ENCODE measurements at places on chromosomes 7 and 10.

DNA sequence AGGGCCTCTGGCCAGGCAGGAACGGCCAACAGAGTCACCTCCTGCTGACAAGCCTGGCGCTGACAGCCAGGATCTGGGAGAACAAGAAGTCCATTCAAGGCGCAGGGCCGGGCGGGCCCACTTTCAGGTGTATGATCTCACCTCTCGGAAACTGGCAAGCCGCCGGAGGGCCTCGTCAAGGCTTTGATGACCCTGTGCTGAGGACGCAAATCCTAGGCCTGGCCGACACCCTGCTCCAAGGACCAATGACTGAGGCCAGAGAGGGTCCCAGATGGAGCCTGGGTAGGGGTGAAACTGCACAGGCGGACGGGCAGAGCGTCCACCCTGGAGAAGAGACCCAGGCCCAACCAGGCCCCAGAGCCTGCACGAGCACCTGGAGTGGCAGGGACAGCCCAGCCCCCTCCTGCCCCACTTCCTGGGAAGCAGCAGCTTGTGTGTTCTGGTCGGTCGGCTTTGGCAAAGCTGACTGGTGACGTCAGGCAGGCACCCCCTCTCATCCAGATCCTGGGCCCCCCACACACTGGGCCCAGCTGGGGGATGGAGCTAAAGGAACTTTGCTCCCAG lies 30.6 kb downstream of the MYL10 start:
- DNase-seq: peak; percentile 74

GRCh38 chr10:130230611-130231010 lies 94.4 kb downstream of the GLRX3 start:
- no peak for DNase-seq

GRCh38 chr10:17062955-17063484 lies 66.6 kb downstream of the CUBN start:
- peak; percentile 75 for DNase-seq

DNA sequence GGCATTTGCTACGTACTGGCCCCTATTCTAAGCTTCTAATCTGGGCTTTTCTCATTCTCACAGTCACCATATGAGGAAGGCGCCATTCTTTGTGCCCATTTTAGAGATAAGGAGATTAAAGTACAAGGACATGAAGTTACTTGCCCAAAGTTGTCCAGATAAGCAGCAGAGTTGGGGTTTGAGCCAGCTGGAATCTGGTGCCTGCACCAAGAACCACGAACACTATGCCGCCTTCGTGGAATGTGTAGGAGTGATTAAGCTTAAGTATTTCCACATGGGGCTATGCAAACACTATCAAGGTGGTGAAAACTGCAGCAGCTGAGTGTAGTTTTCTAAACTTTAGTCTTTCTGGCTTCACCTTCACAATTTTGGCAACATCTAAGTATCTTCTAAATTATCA lies 342.7 kb upstream of the ETV1 start:
- no peak for DNase-seq

DNA sequence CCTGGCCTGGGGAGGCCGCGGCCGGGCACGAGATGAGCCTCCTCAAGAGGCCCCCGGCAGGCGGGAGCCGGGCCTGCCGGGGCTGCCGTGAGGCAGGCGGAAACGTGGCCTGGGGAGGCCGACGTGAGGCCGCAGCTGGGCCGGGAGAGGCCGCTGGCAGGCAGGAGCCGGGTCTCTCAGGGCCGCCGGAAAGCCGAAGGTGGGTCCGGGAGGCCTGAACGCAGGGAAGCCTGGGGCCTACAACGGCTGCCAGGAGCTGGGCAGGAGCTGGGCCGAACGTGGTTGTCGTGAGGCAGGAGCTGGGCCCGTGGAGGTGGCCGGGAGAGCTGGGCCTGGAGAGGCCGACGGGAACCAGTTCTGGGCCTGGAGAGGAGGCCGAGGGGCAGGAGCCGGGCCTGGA lies 171.9 kb downstream of the TPST1 start:
- peak; percentile 55 for DNase-seq

- DNase-seq: no peak
Observed at GRCh38 chr10:103763374-103764202, 91.8 kb downstream of the SH3PXD2A start.

DNA sequence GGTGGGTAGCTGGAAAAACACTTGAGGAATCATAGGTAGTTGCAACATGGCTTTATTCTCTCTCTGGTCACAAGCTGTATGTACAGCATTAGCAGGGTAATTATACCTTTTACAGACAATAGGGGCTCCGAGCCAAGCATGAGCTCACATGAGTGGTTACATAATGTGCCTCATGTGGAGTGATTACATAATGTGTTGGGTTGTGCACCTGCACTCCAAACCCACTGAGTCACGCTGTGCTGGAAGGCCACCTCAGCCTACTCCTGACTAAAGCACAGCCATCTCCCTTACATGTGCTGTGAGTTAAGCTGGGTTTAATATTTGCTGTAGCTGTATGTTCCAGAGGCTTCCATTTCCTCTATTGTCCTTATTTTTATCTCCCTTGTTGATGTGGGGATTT lies 348.7 kb upstream of the SEMA3C start:
- DNase-seq: no peak

- no peak for DNase-seq
Observed at GRCh38 chr10:108014145-108014901, 849.8 kb upstream of the SORCS1 start.

- DNase-seq: no peak
Observed at GRCh38 chr10:6406220-6407033, 173.6 kb downstream of the PRKCQ start.

- DNase-seq: no peak
Observed at GRCh38 chr10:69044546-69044945, 43.4 kb upstream of the SRGN start.

DNA sequence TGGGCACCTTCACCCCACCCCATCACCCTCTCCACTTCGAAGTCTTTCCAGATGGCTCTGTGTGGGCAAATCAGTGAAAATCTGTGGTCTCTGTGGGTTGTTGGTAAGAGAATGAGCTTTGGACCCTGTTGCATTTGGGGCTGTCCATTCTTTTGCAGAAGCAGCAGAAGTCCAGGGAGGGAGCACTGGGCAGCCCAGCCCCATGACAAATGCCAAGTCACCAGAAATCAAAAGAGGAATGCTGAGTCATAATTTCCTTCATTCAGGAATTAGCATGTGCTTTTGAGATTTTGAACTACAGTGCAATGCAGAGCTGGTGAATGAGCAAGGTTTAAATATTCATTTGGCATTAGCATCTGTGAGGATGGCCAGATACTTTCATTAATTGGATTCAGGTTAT lies 556.2 kb downstream of the LRMDA start:
- DNase-seq: no peak

GRCh38 chr10:71629131-71629530 lies 90.4 kb downstream of the C10orf105 start:
- DNase-seq: no peak

DNA sequence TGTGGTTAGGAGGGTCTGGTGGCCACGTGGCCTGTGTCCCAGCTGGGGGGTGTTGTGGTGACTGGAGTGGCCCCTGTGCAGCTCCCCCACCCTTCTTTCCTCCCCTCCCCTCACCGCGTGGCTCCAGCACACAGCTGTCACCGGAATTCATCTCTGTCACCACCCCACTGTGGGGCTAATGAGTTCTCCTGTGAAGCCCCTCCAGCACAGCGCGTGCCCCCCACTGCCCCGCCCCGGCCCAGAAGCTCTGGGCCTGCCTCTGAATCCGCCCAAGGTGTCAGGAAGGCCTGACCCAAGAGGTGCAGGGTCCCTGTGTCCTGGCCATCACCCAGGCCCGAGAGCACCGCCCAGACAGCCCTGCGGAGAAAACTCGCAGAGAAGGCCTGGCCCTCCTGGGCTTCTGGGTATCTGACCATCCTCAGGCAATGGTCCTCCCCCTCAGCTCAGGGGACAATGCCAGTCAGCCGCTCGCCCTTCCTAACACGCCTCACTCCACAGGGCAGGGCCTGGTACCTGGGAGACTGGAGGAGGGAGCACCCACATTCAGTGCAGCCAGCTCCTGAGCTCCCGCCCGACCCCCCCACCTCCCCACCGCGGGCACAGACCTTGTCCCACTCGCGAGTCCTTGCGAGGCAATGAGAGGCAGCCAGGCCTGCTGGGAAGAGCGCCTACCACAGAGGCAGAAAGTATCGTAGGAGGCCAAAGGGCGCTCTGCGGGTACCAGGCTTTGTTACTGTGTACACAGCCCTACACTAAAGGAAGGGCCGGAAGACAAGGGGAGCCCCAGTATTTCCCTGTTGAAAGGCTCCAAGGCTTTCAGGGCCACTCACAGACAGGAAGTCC lies 38.2 kb downstream of the GBX1 start:
- DNase-seq: no peak

DNA sequence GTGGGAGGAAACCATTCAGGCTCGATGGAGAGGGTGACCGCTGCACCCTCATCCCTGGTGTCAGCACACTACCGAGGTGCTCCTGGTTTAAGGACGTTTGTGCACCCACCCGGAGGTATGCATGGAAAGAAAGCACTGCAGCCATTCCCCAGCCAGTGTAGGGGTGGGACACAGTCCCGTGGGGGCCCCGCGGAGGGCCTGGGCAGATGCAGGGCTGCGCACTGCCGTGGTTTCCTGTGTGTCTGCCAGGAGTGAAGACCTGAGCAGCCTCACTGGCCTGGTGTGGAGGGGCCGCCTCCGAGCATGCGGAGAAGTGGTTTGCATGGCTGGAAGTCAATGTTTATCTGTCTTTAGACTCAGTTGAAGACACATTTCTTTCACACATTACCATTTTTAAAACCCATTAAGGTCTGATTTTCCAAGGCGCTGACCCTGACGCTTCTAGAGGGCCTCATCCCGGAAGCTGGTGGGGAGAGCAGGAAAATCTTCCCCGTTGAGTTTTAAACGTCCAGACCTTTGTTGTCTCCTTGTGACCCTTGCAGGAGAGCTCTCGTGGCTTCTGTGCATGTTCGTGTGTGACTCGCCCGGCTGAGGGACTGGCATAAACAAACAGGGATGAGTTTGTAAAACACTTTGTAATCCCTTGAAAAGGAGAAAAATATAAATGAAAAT lies 188.1 kb downstream of the MGMT start:
- DNase-seq: no peak

GRCh38 chr10:82409671-82410070 lies 534.7 kb downstream of the NRG3 start:
- DNase-seq: no peak

DNA sequence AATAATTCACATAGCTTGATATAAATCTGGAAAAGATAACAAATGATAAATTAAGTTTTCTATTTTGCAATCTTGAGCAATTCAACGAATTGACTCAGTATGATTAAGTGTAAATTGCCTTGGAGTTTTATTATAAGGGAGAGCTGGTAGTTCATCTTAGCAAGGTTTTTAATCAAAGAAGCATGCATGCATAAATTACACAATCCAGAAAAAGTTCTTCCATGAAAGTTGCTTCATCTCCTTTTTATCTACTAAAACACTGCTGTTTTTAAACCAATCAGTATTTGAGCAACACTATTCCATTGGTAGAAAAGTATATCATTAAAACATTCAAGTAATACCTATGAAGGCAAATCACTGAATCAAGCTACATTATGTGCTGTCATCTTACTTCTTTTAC lies 47.6 kb downstream of the POT1 start:
- DNase-seq: no peak

DNA sequence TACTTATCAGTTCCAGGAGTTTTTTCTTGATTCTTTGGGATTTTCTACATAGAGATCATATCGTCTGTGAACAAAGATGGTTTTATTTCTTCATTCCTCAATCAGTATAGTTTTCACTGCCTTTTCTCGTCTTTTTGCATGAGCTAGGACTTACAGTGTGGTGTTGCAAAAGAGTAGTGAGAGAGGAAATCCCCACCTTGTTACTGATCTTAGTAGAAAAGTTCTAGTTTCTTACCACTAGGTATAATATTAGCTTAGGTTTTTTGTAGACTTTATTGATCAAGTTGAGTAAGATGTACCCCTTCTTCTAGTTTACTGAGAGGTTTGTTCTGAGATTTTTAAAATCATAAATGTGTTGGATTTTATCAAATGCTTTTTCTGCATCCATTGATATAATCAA lies 123.3 kb downstream of the TMEM26 start:
- no peak for DNase-seq

- no peak for DNase-seq
Observed at GRCh38 chr7:38660427-38661099, 29.4 kb upstream of the AMPH start.

DNA sequence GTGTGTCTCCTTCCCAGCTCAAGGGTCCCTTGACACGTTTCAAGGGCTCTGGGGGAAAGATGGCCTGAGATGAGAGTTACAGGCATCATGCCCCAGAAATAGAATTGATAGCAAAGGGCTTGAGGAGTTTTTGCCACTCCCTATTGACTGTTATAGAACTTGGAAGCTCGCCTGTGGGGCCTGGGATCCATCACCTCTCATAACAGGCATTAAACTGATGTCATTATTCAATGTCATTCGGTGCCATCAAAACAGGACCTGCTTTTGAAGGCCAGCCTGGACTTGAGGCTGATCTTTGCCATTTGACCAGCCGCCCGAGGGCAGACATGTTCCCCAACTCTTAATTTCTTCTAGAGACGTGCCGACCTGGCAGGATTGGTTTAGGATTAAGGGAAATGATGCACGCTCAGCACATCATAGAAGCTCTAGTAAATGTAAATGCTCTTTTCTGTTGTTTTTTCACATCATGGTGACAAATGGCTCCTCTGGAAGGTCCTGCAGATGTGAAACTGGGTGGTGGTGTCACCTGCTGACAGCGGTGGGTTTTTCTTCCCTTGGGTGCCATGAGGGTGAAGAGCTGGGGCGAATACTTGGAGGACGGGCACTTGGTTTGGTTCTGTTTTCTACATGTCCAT lies 16.7 kb upstream of the KLF6 start:
- DNase-seq: no peak

DNA sequence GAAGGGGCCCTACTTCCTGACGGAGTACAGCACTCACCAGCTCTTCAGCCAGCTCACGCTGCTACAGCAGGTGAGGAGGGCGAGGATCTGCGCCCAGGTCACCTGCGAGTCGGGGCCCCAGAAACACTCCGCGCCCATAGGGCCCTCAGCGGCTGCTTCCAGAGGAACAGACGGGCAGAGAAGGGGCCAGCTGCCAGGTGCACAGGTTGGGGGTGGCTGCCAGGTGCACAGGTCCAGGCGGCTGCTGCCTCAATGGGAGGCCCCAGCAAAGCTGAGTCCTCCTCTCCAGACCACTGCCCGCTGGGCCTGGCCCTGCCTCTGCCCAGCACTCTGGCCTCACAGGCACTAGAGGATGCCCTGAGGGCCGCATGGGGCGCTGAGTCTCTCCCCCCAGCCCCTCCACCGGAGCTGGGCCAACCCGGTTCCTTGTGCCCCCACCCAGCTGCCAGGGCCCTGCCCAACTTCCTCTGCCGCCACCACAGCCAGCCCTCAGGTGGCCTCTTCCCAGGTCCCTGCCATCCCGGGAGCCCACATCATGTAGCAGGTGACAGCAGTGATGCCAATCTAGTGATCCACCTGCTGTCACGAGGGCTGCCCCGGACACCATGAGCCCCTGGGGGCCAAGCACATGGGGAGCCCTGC lies 17.0 kb upstream of the UTF1 start:
- no peak for DNase-seq

GRCh38 chr7:129951226-129952085 lies 1.3 kb downstream of the UBE2H start:
- DNase-seq: no peak

Data from RWPE2 (cell line).